ENCODE measurements at places on chromosomes 12 and 14. TPM values are rescaled to one million over a fixed set of nuclear protein-coding genes. Genes with fewer than 3 reads are reported as not detected.

PZP gene
- polyA plus RNA-seq = 0.47 TPM

OAS1 gene
- 14.0 TPM for polyA plus RNA-seq

FOXM1 gene
- 35.1 TPM for polyA plus RNA-seq

GRCh38 chr14:63760014-63760413 is 32.1 kb upstream of the SGPP1 start:
- DNase-seq = no peak

DNA sequence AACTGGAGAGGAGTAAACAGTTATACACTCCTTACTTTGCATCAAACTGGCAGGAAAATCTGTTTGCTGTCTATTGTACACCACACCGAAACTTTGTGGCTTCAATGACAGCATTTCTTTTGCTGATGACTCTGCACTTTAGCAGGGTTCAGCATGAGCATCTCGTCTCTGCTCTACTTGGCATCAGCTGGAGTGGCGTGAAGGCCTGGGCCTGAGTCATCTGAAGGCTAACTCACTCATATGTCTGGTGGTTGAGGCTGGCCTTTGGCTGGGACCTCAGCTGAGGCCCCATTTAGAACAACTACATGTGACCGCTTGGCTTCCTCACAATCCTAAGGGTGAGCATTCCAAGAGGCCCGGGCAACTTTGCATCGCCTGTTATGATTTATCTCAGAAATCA is 28.7 kb upstream of the REP15 start:
- no peak for DNase-seq

GRCh38 chr12:32047357-32048212 is 59.1 kb upstream of the BICD1 start:
- DNase-seq = no peak

- no peak for DNase-seq
These were observed 7.6 kb upstream of the KERA start for GRCh38 chr12:91065396-91065795.

DNA sequence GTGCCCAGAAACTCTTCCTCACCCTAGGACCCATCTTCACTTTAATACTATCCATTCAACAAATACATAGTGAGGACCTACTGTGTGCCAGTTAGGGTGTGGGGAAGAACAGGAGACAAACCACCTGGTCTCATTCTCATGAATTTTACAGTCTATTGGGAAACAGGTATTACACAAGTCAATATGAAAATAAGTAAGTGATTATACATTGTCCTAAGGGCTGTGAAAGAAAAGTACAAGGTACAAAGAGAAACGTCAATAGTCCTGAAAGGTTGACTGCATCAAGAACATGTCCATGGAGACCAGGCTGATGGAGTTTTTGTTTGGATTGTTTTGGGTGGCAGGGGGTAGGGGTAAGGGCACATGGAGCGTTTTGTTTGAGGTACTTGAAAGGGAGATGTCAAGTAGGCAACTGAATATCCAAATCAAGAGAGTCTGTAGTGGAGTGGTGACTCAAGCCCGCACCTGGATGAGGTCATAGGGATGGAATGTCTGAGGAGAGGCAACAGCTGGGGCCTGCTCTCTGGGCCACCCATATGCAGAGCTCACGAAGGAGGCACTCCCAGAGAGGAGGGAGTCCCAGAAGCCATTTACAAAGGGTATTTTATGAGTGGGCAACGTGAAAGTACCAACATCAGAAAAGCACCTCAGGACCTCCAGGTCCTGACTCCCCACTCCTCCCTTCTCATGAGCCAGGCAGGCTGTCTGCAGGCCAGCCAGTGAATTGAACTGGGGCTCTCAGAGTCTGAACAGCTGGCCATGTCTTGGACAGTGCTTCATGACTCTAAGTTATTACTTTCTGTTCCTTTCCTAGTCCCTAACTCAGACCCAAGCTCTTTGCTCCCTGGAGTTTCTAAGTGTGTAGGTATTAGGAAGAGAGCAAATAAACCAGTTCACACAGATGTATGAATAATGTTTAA is 272.0 kb downstream of the ZFP36L1 start:
- DNase-seq = no peak

- DNase-seq = no peak
These were observed 102.7 kb downstream of the BTG1 start for GRCh38 chr12:92042791-92043531.

GRCh38 chr14:69005432-69006148 is 26.5 kb upstream of the ACTN1 start:
- DNase-seq = no peak

DNA sequence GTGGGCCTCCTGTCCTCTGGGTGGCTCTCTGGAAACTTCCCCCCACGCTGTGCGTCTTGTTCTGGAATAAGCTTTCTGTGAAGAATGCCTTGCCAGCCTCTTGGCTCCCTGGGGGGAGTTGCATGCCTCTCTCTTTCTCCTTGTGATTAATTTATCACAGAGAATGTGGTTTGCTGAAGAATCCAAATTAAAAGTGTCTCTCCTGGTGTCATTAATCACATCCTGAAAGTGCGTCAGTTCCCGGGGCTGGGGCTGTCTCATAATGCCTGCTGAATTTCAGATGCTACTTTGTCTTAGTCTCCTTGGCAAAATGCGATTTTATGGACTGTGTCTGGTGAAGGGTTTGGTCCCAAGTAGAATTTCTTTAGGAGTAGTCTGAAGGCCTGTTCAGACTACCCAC is 787.7 kb upstream of the TMEM132C start:
- no peak for DNase-seq

GRCh38 chr14:91036741-91037469 is 23.5 kb downstream of the RPS6KA5 start:
- DNase-seq = no peak

GRCh38 chr14:100748403-100748802 is 21.7 kb downstream of the DLK1 start:
- DNase-seq = no peak

DNA sequence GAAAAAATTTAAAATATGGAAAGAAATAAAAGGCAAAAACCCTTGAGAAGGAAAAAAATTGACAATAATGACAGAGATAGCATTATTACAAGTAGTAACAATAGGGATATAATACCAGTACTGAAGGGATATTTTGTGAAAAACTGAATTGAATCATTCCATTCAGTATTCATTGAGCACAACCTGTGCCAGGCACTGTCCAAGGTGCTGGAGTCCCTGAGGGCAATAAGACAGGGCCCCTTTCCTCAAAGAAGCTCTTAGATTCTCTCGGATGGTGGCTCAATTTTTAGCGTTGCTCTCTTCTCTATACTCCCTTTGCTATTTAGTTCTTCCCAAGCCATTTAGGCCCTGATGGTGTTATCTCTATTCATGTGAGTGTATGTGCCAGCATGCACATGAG is 34.3 kb upstream of the GAS2L3 start:
- DNase-seq = peak; percentile 32

- DNase-seq = no peak
These were observed 139.4 kb upstream of the PRICKLE1 start for GRCh38 chr12:42728770-42729534.

- peak; percentile 26 for DNase-seq
These were observed 114.6 kb downstream of the PPFIA2 start for GRCh38 chr12:81644503-81644902.

- DNase-seq = no peak
These were observed 27.5 kb downstream of the RFLNA start for GRCh38 chr12:124322271-124322998.

DNA sequence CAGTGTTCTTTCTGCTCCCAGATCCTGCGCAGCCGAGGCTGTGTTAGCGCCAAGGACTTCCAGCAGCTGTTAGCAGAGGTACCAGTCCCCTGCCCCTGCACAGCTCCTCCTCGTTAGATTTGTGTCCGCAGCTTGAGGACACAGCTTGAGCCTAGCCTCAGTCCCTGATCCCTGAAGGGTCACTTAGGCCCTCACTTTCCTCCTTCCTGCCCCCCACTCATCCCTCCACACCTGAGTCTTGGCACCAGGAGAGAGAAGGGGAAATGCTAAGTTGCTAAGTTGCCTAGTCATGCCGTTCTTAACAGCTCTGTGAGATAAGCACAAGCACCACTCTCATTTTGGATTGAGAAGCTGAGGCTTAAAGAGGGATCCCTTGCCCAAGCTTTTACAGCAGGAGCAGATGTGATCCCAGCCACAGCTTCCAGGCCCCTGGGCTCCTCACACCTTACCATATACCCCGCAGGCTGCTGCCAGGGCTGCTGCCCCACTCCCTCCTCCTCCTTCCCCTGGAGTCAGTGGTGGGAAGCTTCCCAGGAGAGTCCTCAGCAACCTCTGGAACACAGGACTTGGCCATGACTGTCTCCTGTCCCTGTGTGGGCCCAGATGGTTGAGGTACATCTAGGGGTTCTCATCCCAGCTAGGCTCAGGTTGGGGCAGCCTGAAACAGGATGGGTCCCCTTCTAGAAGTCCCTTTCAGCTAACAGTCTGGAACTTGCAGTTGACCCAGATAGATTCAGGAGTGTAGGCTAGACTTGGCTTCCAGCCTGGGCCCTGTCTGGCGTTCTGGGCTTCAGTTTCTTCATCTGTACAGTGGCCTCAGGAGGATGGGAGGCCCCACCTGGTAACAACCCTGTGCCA is 975 bp downstream of the OGFOD2 start:
- DNase-seq = no peak
